Fibroblast of lung (primary cell): ENCODE measurements at places on chromosomes 11 and 22. TPM values are rescaled to one million over a fixed set of nuclear protein-coding genes. Genes with fewer than 3 reads are reported as not detected.

Gene APLNR
- not detected in 2 replicates for total RNA-seq

Gene MAPK8IP2
- total RNA-seq, result 0.17 and 0.26 TPM in 2 replicates

Gene MCAM
- total RNA-seq, result 3.9 and 4.8 TPM in 2 replicates

Gene APOA1
- total RNA-seq, result 0.26 TPM in 1 of 2 replicates, not detected in the other

Gene SDHAF2
- total RNA-seq, result 34.4 and 61.8 TPM in 2 replicates

Gene HBB
- total RNA-seq, result not detected in 2 replicates

DNA sequence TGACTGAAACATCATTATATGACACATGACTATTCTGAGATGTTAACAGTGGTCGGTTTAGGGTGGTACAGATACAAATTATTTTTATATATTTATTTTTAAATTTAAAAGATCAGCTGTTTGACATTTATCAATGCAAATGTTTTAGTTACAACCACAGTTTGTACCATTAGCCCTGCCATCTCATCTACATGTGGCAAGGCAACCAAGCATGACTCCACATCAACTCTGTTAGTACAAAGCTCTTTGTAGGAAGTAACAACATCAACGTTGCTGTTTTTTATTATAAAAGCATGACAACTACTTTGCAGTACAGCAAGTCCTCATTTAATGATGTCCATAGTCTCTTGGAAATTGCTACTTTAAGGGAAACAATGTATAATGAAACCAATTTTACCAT, 40.8 kb downstream of the ENTHD1 start:
- DNase-seq, result no peak

DNA sequence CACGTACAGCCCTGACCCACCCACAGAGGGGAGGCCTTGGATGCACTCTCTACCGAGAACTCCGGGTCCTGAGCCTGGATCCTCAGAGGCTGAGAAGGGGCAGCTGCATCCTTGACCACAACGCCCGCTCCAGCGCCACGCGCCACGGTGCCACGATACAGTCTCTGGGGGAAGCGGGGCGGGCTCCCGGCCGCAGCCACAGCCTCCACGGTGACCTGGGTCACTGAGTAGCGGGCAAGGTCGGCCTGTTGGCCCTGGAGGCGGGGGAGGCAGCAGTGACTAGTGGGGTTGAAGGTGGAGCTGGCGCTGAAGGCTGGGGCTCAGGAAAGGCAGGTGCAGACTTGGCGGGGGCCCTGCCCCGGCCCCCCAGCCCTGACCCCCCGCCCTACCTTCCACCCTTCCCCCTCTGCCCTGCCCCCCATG, 3.9 kb upstream of the IRF7 start:
- no peak for DNase-seq

- DNase-seq, result no peak
Measured at GRCh38 chr22:48724899-48725298, 1102.8 kb downstream of the BRD1 start.

DNA sequence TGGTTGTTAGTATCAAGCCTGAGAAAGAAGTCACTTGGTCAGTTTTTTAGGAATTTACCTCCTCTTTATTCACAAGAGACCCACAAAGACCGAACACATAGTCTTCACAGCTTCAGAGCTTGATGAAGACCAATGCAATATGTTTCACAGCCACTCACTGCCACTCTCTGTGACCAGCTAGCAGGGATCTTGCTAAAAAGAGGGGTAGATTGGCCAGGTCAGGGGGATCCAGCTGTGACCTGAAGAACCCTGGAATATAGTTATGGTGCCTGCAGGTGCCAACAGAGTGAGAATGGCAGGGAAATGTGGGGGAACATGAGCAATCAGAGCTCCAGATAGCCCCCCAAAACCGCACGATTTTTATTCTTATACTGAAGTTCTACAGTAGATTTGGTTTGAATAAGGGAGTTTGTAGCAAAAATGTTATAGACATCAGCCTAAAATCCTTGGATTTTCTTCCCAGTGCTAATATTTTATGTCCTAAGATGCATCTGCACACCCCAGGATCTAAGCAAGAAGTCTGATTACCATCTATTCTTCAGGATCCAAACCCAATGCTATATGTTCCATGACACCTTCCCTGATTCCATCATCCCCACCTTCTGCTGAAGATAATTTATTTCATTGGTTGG, 8.7 kb downstream of the POU2AF1 start:
- DNase-seq, result no peak

DNA sequence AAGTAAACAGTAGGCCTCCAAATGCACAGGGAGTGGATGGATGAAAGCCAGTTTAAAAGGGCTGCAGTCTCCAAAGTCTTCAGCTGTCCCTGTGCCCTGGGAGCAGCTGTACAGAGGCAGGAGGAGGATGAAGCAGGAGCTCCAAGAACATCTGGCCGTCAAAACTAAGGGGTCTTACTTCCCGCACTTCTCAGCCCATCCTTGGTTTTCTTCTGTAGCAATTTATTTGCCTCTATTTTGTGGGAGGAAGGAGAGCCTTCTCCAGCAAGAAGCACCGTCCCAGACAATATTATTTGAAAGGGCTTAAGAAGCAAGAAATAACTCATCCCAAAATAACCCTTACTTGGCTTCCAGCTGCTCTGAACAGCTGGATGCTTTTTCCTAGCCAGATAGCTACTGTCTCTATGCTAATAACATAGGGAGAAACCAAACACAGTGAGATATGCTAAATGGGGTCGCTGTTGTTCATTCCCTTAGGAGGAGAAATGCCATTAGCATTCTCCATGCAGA, 133.2 kb downstream of the SPATA19 start:
- DNase-seq, result no peak

- DNase-seq, result no peak
Measured at GRCh38 chr11:70302419-70302752, 31.9 kb downstream of the PPFIA1 start.

GRCh38 chr11:119592642-119593041, 136.4 kb downstream of the NECTIN1 start:
- peak; percentile 26 for DNase-seq

DNA sequence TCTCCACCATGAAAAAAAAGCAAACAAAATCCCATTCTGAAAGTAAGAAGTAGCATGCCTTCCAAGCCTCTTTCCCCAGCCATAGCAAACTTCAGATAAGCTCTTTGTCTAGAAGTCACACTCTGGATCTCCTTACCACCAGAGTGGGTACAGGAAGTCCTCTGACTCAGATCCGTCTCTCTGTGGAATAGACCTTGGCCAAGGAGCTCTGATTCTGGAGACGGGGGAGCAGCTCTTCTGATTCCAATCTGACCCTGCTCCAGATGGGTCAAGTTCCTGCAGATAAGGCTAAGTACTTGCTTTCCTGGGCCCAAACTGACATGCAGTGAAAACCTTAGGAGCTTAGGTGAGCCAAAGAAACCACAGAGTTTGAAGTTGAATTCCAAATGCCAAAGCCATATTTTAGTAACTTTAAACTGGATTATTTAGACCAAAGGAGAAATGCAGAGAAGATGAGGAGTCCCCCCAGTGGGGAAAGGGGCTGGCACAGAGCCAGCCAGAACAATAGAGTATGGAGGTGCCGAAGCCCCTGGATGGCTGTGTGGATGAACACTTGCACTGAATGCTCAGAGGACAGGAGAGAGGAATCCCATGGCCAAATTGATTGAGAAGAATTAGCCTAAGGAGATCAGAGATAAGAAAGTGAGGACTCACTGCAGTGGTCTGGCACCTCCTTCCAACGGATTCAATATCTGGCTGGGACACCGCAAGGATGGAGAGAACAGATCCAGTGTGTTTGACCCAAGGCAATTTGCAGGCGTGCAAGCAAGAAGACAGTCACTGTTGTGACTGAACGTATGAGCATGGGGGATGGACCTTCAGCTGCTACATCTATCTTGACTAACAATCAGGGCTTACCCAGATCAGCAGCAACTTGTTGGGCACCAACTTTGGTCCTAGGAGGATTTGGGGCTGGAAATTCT, 54.9 kb downstream of the ENDOD1 start:
- DNase-seq, result peak; percentile 63

GRCh38 chr11:130652671-130653335, 204.4 kb downstream of the ADAMTS15 start:
- DNase-seq, result peak; percentile 99

GRCh38 chr11:102226702-102227490, 90.4 kb upstream of the BIRC3 start:
- DNase-seq, result peak; percentile 69

GRCh38 chr22:39094717-39095389, 2.2 kb upstream of the APOBEC3H start:
- DNase-seq, result no peak

GRCh38 chr22:30348809-30349208, 7.9 kb downstream of the SF3A1 start:
- DNase-seq, result peak; percentile 42

DNA sequence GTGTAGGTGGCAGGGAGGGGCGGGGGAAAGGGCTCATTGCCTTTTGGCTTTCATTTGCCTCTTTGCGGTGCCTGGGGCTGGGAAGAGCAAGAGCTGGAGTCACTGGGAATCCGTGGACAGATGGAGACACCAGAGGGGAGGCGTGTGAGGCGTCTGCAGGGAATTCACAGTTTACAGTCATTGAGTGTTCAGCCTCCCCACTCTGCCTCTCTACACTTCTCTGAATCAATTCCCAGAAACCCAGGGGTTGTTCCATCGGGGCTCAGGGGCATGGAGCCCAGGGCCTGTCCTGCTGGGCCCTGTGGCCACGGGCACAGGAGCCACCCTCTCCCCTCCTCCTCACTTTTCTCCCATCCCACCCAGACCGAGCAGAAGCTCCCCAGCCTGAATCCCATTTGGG, 160.5 kb upstream of the NAV2 start:
- no peak for DNase-seq
